COLO829 (cell line): ENCODE measurements at places on chromosomes 13 and 19.

DNA sequence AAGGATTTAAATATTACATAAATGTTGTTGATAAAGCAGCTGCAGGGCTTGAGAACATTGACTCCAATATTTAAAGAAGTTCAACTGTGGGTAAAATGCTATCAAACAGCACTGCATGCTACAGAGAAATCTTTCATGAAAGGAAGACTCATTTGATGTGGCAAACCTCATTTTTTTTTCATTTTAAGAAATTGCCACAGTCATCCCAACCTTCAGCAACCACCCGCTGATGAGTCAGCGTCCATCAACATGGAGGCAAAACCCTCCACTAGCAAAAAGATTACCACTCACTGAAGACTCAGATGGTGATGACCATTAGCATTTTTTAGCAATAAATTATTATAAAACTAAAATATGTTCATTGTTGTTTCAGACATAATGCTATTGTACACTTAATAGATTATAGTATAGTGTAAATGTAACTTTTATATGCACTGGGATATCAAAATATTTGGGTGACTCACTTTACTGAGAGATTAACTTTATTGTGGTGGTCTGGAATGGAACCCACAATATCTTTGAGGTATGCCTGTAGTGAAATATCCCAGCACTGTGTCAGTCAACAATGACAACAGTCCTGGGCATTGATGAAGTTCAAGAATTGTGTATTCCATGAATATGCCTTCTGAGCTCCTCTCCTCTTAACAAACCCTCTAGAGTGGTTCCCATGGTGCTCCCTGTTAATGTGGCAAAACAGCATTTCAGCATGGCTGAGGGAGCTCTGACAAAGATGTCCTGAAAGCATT is 52.4 kb upstream of the SOX21 start:
- no peak for DNase-seq

DNA sequence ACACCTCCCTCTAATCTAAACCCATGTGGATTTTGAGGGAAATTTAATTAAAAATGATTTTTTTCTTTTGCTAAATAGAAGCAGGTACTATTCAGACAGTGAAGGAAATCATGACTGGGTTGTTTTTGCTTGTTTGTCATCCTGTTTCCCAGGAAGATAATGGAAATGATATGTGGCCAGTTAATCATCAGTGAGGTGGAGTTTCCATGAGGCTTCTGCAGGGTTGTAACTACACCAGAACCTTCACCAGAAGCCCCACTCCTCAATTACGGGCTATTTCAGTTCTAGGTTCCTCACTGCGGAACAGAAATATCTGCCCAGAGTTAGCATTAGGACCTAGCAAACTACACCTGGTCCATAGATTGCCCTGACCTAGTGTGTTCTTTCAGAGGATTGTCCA is 394.0 kb downstream of the DLEU7 start:
- DNase-seq: no peak

- peak; percentile 54 for DNase-seq
These were observed 52.8 kb downstream of the TNFSF13B start for GRCh38 chr13:108322206-108322824.

DNA sequence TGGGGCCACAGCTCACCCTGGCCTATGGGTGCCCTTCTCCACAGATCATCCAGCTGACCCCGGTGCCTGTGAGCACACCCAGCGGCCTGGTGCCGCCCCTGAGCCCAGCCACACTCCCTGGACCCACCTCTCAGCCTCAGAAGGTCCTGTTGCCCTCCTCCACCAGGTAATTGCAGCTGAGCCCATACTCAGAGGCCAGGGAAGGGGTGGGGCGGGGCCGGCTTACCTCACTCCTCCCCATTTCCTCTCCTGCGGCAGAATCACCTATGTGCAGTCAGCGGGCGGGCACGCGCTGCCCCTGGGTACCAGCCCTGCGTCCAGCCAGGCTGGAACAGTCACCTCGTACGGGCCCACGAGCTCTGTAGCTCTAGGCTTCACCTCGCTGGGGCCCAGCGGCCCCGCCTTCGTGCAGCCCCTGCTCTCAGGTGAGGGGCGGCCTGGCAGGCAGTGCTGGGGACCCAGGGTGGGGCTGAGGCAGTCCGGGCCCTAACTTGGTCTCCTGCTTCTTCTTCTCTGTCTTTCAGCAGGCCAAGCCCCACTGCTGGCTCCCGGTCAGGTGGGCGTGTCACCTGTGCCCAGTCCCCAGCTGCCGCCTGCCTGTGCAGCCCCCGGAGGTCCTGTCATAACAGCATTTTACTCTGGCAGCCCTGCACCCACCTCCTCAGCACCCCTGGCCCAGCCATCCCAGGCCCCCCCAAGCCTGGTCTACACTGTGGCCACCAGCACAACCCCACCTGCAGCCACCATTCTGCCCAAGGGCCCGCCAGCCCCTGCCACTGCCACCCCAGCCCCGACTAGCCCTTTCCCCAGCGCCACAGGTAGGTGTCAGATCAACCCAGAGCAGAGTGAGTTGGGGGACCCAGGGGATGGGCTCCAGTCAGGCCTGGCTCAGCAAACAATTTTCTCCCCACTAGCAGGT is 9.6 kb upstream of the PRR19 start:
- DNase-seq: no peak

DNA sequence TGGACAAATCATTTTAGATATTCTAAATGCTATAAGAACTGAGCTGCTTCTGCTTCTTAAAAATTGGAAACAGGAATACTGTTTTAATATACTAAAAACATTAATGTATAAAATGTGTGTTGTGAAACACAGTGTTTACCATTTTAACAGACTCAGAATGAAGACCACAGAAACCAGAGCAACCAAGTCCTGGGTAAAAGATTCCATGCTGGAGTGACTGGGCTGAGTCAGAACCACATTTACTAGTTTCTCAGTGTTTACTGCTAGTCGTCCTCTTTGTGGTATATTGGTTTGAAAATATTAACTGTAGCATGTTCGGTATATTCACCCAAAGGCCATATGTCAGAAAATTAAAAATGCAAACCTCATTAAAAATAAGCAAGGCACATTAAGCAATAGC is 31.9 kb downstream of the ANKRD10 start:
- DNase-seq: no peak

- DNase-seq: peak; percentile 27
These were observed 595.5 kb downstream of the TBC1D4 start for GRCh38 chr13:74886502-74886901.

- no peak for DNase-seq
These were observed 88.3 kb upstream of the TEX29 start for GRCh38 chr13:111232191-111232590.

DNA sequence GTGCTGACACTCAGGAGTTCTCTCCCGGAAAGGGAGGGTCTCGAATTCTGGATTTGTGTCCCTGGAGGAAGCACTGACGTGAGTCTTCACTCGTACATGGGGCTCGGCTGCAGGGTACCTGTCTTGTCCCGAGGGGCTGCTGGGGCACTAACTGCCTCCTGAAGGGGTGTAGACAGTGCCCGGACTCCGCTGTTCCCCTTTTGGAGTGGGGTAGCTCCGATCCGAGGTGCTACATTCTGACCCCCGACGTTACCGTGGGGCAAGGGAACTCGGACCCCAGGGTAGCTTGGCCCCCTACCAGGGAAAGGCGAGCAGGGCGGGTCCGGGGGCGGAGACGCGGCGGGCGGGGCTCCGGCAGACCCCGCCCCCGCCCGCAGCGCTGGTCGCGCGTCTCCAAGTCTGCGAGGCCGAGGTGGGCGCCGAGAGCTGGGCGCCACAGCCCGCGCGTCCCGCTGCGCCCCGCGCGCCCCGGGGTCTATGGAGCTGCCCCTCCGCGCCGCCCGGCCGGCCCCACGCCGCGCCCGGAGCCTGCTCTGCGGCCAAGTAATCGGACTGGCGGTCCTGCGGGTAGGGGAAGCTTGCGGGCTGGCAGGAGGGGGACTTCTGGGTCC is at the start of gene NPAS1:
TSS of gene NPAS1 (plus strand) at position 407 of the 611 bp plus-strand sequence. CDS start 1,211 bp downstream, outside the sequence.
- DNase-seq: no peak

GRCh38 chr13:34217343-34218025 is 399.5 kb downstream of the RFC3 start:
- DNase-seq: no peak
